ENCODE measurements at places on chromosomes 2 and 18. TPM values are rescaled to one million over a fixed set of nuclear protein-coding genes. Genes with fewer than 3 reads are reported as not detected.

The RGPD4 gene
- not detected for total RNA-seq

The UGT1A3 gene
- total RNA-seq: not detected

The SCYGR7 gene
- total RNA-seq: not detected

The UGT1A8 gene
- not detected for total RNA-seq

The SERPINB7 gene
- 0.22 TPM for total RNA-seq

The POLE4 gene
- 30.0 TPM for total RNA-seq
